RKO (cell line): ENCODE measurements at places on chromosomes 12 and 14.

DNA sequence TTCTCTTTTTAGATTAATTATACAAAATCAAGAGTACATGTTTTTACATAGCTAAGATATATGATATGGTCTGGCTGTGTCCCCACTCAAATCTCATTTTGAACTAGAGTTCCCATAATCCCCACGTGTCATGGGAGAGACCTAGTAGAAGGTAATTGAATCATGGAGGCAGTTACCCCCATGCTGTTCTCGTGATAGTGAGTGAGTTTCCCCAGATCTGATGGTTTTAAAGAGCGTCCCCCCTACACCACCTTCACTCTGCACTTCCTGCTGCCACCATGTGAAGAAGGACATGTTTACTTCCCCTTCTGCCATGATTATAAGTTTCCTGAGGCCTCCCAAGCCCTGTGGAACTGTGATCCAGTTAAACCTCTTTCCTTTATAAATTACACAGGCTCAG is 21.4 kb upstream of the DRAM1 start:
- no peak for DNase-seq

GRCh38 chr14:22039938-22040780 is 366.5 kb upstream of the OR4E1 start:
- DNase-seq, result peak; percentile 32

- no peak for DNase-seq
Observed at GRCh38 chr12:52945389-52946232, 3.3 kb upstream of the KRT18 start.

GRCh38 chr14:75279763-75280290 is 1.2 kb downstream of the FOS start:
- no peak for DNase-seq

DNA sequence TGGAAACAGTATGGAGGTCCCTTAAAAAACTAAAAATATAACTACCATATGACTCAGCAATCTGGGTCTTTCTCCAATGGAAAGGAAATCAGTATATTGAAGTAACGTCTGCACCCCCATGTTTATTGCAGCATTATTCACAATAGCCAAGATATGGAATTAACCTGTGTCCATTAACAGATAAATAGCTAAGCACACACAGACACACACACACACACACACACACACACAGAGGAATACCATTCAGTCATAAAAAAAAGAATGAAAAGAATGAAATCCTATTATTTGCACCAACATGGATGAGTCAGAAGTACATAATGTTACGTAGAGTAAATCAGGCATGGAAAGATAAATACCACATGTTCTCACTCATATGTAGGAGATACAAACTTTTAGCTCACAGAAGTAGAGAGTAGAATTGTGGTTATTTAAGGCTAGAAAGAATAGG is 4.7 kb downstream of the KLRK1 start:
- DNase-seq, result no peak

DNA sequence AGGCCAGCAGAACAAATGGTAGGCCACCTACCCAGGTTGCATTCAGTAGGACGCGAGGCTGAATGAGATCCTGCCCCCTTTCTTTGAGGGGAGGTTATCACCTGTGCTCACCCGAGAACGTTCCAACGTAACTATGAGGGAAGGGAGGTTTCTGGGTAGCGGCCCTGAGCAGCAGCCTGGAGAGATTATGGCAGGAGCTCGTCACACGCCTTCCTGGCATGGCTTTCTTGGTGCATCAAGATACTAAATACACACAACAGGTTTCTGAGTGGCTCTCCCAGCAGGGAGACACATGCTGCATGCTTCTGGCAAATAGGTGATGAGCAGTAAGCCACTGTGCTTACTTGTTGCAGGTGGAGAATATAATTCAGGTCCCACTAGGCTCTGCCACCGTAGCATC is 147.7 kb downstream of the CALM1 start:
- DNase-seq, result no peak

- DNase-seq, result no peak
Observed at GRCh38 chr12:8629486-8630033, 16.9 kb upstream of the AICDA start.

- peak; percentile 45 for DNase-seq
Observed at GRCh38 chr12:69239922-69240630, 707 bp downstream of the CPSF6 start.

GRCh38 chr14:80346395-80346794 is 135.1 kb upstream of the DIO2 start:
- DNase-seq, result no peak

DNA sequence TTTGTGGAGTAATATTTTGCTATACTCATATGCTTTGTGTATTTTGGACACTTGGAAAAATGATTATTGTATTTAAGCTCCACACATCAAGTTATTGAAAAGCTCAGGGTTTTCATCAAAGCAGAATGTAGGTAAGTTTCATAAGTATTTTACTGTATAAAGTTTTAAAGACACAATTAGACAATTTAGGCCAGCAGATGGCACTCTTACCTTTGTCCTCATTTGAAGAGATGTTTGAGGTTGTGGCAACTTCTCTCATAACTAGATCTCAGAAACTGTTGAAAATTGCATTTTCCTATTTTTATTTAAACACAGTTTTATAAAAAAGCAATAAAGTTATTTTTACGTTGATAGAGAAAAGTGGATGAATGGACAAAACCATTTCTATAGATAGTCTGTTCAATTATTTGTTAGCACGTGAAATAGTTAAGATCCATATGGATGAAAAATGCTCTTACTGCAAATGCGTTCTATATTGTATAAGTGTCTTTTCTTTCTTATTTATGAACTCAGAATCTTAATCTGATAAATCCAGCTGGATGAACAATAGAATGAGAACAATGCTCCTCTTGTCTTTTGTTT is 300.0 kb downstream of the AEBP2 start:
- peak; percentile 59 for DNase-seq

DNA sequence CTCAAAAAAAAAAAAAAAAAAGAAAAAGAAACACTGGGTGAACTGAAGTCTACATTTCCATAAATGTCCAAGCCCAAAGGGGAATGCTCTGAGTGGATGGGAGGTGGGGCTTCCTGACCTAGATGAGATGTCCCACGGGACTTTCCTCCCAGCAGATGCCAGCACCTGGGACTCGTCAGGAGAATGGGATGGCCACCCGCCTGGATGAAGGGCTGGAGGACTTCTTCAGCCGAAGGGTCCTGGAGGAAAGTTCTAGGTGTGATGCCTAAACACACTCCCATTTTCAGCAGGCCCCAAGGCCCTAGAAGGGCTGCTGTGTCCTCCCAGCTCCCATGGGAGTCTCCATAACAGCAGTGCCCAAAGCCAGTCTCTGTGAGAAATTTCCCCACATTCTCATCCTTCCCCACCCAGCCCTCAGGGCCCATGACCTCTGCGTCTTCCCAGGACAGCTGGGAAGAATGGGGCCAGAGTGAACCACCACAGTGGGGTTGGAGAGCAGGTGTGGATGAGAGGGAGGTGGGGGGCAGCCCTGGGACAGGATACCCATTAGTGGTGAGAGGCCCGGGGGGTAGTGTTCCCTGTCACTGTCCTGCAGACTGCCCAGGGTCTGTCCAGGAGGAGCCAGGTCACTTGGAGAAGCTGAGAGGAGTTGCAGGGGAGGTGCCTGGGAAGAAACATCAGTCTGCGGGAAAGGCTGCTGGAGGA is 7.1 kb upstream of the CPNE6 start:
- no peak for DNase-seq

DNA sequence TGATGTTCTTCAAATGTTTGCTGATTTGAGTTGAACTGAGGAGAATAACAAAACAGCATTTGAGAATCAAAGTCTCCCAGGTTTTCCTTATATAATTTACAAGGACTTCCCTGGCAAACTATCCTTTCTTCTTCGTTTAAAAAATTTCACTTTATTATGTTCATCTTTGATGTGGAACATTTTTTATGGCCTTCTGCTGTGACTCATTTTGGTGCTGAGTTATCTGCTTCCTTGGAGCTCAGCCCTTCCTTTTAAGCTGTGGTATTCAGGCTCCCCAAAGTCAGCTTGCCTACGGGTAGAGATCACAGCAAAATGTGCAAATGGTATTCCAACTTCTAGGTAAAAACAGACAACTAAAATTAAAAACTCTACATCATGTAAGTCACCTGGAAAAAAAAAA is 1.4 kb upstream of the ANO4 start:
- peak; percentile 28 for DNase-seq

- DNase-seq, result no peak
Observed at GRCh38 chr12:50960130-50960529, 7.8 kb downstream of the HIGD1C start.

GRCh38 chr14:53924753-53925152 is 31.9 kb downstream of the BMP4 start:
- no peak for DNase-seq

- no peak for DNase-seq
Observed at GRCh38 chr12:101963697-101964096, 86.3 kb downstream of the DRAM1 start.

GRCh38 chr12:30378307-30378706 is 317.4 kb downstream of the IPO8 start:
- DNase-seq, result no peak

DNA sequence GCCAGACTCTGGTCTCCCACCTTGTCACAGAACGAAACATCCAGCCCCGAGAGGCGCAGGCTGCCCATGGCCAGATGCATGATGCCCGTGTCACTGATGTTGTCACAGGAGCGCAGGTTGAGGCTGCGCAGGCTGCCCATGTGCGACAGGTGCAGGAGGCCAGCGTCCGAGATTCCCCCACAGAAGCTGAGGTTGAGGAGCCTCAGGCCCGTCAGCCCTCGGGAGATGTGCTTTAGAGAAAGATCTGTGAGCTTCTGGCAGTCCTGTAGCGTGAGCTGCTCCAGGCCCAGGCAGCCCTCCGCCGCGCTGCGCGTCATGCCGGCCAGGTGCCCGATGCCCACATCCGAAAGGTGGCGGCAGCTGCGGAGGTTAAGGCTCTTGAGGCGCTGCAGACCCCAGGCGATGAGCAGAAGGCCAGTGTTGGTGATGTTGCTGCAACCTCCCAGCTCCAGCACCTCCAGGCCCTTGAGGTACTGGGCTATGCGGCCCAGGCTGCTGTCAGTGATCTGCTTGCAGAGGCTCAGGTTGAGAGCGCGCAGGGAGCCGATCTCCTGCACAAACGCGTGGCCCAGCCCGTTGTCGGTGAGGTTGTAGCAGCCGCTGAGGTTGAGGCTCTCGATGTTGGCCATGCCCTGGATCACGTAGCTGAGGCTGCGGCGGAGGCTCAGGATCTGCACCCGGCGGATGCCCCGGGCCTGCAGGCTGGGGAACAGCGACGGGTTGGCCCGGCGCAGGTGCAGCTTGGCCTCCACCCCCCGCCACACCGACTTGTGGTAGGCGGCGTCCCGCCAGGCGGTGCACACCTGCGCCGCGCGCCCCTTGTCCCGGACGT is 991 bp downstream of the FBXL14 start:
- DNase-seq, result peak; percentile 49

- DNase-seq, result no peak
Observed at GRCh38 chr12:118292836-118293235, 79.9 kb downstream of the TAOK3 start.

DNA sequence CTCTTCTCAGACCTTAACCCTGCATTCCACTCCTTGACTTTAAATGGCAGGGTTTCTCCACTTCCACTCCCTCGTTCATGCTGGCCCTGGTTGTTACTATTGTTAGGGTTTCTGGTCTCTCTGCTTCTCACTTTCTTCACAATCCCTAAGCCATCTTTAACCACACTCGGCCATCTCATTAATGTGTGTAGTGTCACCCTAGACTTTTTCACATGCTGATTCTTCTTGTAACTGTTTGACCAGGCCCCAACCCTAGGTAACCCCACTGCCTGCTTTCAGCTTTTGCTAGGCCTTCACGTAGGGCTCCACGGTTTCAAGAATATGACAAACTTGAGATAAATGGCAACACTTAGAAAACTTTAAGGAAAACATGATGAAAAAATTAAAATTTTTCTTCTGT is 195.1 kb downstream of the IPO8 start:
- DNase-seq, result no peak

GRCh38 chr12:79420146-79420618 is 270.6 kb downstream of the PAWR start:
- DNase-seq, result peak; percentile 57

DNA sequence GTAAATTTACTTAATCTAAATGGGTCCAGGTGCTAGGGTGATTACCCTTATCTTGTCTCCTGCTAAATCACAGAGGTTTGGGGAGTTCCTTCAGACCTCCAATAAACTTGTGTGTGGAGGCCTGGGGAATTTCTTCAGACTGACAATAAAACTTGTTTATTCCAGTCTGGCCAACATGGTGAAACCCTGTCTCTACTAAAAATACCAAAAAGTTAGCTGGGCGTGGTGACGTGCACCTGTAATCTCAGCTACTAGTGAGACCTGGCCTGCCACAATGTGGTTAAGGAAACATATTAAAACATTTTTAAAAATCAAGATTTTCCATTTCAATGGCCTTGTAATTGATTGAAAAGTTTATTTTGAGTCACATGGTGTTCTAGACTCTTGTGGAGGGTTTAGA is 126.9 kb upstream of the FGD4 start:
- no peak for DNase-seq

DNA sequence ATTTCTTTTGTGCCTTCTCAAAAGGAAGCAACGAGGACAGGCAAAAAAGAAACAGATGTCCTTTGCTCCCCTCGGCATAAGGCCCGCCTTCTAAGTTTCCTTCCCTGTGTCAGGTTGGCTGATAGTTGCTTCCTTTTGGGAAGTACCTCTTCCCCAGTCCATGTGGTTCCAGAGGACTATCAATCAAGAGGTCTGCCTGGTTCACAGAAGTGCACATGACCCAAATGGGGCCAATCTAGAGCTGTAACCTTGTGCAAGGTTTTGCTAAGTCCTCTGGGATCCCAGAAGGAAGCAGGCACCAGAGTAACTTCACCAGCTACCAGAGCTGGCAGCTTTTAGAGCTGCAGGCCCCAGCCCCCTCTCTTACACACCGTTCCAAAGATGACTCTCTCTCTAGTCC is 42.6 kb downstream of the TMEM63C start:
- no peak for DNase-seq

- DNase-seq, result peak; percentile 91
Observed at GRCh38 chr12:76346798-76347420, 1.3 kb downstream of the BBS10 start.

- no peak for DNase-seq
Observed at GRCh38 chr12:7583471-7583870, 79.9 kb upstream of the CD163 start.

DNA sequence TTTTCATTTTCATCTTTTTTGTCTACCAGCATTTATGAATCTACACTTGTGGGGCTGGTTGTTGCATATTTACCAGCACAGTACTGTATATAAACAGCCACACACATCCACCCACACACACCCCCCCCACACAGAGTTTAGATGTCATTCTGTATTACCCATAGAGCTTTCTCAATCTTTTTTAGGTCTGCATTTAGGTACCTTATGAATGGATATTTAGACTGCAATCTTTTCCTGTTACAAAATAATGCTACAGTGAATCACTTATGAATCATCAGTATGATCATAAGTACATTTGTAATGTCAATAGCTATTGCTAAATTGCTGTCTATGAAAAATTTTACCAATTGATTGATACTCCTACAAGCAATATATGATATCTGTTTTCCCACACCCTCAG is 67.3 kb upstream of the STK38L start:
- peak; percentile 50 for DNase-seq
